ENCODE measurements at places on chromosomes 4 and X.

GRCh38 chr4:71377561-71377960, 38.7 kb downstream of the SLC4A4 start:
- DNase-seq: no peak

DNA sequence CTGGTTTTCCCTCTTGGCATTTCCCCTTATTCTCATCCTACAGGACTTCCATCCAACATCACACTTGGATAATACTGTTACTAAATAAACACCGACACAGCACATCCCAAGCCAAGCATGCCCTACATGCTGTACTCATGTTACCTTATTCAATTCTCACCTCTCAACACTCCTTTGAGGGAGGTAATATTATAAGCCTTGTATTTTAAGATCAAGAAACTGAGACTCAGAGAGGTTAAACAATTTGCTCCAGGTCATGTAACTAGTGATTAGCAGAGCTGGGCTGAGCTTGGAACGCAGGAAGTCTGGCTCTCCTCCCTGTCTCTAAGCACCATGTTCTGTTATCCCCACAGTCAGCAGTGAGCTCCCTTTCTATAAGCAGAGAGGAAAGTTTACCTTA, 333.6 kb upstream of the IGFBP7 start:
- DNase-seq: no peak

DNA sequence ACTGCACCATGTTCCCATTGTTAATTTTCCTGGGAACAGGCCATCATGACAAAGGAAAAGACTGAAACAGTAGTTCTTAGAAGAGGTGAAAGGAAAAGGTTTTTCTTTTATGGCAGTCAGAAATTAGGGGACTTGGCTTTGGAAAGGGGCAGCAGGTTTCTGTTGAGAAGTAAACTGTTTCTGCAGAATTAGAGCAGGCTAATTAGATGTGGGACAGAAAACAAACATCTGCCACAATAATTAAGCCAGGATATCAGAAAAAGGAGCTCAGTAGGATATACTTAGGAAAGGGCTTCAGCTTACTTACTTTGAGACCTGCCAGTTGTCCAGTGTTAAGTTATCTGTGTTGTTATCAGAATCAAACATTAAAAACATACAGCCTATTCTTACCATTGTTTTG, 36.7 kb upstream of the STPG2 start:
- no peak for DNase-seq

DNA sequence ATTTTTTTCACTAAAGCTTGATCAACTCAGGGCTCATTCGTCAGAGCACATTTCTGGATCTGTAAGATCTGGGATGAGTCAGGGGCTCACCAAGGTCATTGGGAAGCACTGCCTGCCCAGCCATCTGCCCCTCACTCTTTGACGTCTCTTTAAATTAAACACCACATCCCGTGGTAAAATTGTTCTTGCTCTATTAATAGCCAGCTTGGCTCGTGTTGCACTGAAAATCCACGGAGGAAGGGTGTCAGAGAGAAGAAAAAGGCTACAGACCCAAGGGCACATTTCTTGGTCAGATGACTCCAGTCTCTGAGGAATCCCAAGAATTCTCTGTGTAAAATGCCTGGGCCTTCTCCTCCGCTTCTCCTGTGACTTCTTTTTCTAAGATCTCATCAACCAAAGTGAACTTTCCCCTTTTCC, 45.7 kb upstream of the GATB start:
- DNase-seq: no peak

DNA sequence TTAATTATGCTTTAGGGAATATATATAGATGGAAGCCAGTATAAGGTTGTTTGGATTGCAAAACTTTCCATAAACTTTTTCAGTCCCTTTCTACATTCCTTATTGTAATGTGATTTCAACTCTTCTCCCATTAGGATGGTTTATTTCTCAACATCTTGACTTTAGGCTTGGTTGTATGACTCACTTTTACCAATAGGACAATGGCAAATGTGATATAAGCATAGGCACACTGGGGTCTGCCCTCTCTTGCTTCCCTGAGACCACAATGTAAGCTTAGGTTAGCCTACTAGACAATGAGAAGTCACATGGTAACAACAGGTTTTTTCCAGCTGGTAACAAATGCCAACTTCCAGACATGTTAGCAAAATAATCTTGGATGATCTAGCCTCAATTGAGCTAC, 163.3 kb upstream of the RBPJ start:
- no peak for DNase-seq

- no peak for DNase-seq
Observed at GRCh38 chr4:102076622-102077021, 268.7 kb downstream of the SLC39A8 start.

DNA sequence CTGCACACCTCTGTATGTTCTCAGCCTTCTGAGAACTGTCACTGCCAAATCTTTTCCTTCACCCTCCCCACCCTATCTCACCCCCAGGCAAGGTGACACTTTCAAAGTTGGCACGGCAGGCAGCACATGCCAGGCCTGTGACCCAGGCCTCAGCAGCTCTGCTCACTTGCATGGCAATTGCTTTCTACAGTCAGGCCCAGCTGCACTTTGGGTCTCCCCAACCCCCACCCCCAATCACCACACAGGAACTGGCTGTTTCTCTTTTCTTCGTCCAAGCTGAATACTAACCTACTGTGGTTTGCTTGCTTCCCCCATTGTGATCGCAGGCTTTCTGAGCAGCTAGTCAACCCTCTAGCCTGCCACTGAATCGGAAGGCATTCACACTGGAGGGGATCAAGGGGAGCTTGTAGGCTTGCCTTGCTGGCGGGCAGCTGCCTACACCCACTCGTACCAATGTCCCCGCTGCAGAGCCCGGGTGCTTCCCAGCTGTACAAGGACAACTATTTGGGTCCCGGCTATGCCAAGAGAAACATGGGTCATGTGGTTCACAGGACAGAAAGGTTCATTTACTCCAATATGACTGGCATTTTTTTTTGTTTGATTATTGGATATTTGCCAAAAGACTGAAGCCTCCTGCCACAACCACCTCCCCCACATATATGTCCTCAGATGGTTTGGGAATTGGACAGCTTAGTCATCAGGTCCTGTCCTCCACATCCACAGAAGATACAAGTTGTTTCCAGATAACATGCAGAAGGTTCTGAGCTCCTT, 28.1 kb downstream of the SLC25A43 start:
- DNase-seq: no peak

GRCh38 chr4:1210971-1211370, 38.0 kb downstream of the CTBP1 start:
- DNase-seq: no peak

DNA sequence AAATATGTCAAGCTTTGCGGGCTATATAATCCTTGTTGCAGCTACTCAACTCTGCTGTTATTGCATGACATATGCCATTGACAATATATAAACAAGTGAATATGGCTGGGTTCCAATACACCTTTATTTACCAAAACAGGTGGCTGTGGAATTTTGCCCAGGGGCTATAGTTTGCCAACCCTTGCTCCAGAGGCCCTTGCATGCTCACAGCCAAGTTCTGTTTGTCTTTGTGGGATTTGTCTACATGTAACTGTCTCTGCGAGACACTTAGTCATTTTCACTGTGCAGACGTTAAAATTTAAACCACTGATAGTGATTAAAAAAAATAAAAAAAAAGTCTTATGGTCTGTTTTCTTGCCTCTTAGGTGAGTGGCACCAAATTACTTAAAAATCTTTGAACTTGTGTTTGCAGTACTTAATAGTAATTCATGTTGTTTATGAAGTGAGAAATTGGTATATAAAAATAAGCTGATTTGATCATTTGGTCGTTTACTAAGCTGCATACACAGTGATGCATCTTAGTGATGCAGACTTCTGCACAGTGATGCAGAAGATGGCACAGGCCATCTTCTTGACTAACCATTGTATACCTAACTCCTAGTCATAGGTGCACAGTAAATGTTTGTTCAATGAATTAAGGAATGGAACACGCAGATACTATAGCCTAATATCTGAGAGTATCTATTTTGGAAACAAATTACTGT, 170.9 kb downstream of the FRMPD4 start:
- no peak for DNase-seq
